ENCODE measurements at places on chromosomes 4 and X.

GRCh38 chr4:22476011-22476410, 39.9 kb downstream of the ADGRA3 start:
- no peak for DNase-seq

DNA sequence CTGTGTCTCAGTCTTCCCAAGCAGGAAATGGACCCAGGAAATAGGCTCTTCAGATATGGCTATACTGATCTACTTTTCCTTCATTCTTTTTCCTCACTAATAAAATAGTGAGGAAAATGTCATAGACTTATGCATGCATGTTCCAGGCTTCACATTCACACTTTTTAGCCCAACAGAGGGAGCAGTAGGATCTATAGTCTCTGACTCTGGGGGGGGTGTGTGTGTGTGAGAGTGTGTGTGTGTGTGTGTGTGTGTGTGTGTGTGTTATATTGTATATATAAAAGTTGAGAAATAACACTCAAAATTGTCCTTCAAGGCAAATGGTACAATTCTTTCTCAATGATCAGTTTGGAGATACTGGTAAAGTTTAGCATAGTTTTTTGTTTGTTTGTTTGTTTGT, 297.2 kb upstream of the GALNT7 start:
- no peak for DNase-seq

- no peak for DNase-seq
Measured at GRCh38 chr4:78056265-78057129, 626 bp upstream of the FRAS1 start.

- no peak for DNase-seq
Measured at GRCh38 chrX:123475068-123475724, 257.7 kb downstream of the THOC2 start.

DNA sequence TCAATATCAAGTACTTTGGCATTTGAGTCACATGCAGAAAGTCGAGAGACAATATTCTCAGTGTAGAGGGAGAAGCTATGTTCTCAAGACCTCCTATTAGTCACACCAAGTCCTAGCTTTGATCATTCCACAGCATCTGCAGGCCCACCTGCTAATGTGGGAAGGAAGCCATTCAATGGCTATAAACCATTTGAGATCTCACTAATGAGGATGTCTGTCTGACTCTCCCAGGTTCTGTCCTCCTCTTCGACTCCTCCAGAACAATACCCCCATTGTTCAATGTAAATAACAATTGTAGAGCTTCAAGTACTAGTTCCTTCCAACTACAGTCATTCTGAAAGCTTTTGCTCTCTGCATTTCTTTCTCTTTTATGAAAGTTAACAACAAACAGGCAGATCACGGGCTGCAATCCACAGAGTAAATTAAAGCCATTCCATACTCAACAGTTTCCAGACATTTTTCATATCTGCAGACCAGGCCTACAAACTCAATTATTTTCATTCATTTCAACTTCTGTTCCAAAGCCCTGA, 140.2 kb upstream of the EDNRA start:
- DNase-seq: no peak

Measured in stimulated activated CD4-positive, alpha-beta T cell treated with anti-CD3 and anti-CD28 coated beads, TNF-alpha, amount 100 ng/mL, for 4 hours (primary cell).